T-helper 9 cell (primary cell): ENCODE measurements at places on chromosomes 6 and 20.

GRCh38 chr6:163565140-163565539 lies 150.6 kb downstream of the QKI start:
- no peak for DNase-seq

- no peak for DNase-seq
Observed at GRCh38 chr6:53503060-53503459, 41.8 kb downstream of the GCLC start.

DNA sequence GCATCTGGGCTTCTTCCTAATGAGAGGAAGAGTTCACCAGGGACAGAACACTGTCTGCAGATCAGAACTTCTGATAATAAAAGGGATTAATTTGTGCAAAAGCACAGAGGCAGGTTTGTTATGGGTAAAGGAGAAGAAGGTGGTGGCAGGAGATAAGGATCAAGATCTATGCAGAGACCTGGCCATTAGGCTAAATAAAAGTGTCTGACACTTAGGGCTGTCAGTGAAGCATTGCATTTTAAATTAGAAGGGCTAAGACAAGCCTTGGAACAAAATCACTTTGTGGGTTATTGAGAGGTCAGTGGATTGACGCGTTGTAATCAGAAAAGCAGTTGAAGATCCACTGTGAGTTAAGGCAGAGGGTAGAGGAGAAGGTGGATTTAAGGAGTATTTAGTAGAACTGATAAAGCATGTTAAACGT lies 76.8 kb downstream of the MAP3K4 start:
- no peak for DNase-seq

GRCh38 chr6:108768792-108769524 lies 79.3 kb upstream of the ARMC2 start:
- DNase-seq, result no peak

- DNase-seq, result peak; percentile 79
Observed at GRCh38 chr20:50588034-50588736, 78.0 kb downstream of the PTPN1 start.

- DNase-seq, result no peak
Observed at GRCh38 chr6:164097551-164098398, 683.3 kb downstream of the QKI start.

- no peak for DNase-seq
Observed at GRCh38 chr20:12815231-12815768, 193.5 kb upstream of the SPTLC3 start.
